ENCODE measurements at places on chromosomes 7 and 10. TPM values are rescaled to one million over a fixed set of nuclear protein-coding genes. Genes with fewer than 3 reads are reported as not detected.

- DNase-seq: no peak
Measured at GRCh38 chr10:14487488-14487883, 156.8 kb upstream of the FRMD4A start.

GRCh38 chr7:27753863-27754262, 13.9 kb downstream of the TAX1BP1 start:
- no peak for DNase-seq

The HTR5A gene
- not detected for total RNA-seq

The SPDYE2 gene
- total RNA-seq: not detected

The SCART1 gene
- 0.53 TPM for total RNA-seq

The SLC18A2 gene
- total RNA-seq: 0.15 TPM

All from left lobe of liver (tissue), 2 donors.